Renal cortex interstitium (tissue), 15 donors: ENCODE measurements at places on chromosomes 2 and 18.

- no peak for DNase-seq
These were observed 80.1 kb upstream of the SPOPL start for GRCh38 chr2:138421315-138421970.

- DNase-seq: no peak
These were observed 349.8 kb downstream of the RBM43 start for GRCh38 chr2:150911766-150912280.

DNA sequence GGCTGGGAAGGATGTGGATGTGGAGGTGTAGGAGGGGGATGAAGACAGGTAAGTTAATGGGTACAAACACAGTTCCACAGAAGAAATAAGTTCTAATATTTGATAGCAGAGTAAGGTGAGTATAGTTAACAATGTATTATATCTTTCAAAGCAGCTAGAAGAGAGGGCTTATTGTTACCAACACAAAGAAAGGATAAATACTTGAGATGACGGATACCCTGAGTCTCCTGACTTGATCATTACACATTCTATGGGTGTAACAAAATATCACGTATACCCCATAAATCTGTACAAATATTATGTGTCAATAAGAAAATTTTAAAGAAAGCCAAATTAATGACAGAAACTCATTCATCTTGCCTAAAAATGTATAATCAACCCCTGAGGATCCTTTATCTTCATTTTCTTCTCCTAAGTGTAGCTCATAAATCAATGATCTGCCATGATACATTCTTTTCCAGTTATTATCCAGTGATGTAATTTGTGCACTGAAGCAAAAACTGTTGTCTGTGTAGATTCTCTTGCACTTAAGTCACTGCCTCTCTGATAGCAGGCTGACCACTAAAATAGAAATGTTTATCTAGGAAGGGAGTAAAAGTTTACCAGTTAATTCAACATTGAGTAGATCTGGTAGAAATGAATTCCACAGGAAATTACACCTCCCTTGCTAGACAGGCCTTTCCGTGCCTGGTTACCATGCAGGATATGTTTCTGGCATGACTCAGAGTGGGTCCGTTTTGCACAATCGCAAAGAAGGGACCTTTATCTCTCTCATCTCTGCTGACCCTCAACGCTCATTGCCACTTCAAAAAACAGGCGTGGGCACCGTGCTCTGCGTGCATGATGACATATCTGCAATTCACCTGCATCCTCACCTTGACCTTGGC, 249.7 kb upstream of the NCKAP5 start:
- DNase-seq: peak; percentile 1

DNA sequence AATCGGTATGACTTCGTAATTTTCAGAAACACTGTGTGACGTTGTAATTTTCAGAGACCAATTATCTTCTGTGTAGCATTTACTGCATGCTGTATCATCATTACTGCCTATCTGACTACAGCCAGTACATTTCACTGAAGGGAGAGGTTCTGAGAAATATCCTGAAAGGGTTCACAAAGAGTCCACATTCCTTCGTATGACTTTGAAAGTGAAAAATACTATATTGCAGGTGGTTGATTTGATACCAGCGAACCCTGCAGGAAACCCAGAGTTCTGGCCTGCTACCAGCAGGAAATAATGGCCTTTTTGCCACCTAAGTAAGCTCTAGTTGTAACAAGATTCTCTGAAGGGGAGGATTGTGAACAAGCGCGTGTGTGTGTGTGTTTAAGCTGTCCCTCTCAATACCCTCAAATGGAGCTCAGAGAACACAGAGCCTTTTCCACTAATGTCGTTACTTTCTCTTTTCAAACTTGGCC, 155.5 kb downstream of the ARHGAP28 start:
- peak; percentile 37 for DNase-seq

GRCh38 chr18:31209041-31209440, 46.4 kb upstream of the DSC1 start:
- DNase-seq: no peak

GRCh38 chr2:14633461-14634181, 1.1 kb downstream of the LRATD1 start:
- DNase-seq: no peak

- no peak for DNase-seq
These were observed 558 bp upstream of the CEP192 start for GRCh38 chr18:12990641-12990966.

DNA sequence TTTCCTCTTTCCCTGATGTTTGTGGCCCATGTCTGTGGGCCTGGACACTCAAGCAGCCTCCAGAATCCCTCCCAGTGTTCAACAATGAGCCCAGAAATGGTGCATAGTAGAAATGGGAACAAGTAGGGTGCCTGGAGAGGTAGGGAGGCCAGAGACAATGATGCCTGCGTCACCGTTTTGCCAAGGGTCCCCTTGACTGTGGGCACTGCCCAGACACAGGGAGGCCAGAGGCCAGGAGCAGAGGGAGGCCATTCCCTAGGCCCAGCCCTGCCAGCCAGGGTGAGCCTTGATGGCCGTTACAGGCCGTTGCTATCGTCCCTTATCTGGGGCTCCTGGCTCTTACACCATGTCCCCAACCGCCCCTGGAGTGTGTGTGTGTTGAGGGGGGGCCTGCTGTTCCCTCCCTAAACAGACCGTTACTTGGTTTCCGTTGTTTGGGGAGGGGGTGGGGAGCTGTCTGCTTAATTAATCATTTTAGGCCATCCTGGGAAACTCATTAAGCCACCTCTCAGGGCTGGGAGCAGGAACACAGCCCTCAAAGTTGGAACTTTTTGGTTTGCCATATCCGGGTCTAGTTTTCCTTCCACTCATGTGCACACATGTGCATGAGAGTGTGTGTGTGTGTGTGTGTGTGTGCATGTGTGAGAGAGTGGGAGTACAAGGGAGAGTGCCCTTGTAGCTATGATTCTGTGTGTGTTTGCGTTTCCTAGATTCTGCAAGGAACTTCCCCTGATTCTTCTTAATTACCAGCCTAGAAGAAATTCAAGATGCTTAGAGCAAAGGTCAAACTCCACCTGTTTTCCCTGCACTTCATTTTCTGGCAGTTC, 135.2 kb upstream of the HAAO start:
- DNase-seq: no peak

DNA sequence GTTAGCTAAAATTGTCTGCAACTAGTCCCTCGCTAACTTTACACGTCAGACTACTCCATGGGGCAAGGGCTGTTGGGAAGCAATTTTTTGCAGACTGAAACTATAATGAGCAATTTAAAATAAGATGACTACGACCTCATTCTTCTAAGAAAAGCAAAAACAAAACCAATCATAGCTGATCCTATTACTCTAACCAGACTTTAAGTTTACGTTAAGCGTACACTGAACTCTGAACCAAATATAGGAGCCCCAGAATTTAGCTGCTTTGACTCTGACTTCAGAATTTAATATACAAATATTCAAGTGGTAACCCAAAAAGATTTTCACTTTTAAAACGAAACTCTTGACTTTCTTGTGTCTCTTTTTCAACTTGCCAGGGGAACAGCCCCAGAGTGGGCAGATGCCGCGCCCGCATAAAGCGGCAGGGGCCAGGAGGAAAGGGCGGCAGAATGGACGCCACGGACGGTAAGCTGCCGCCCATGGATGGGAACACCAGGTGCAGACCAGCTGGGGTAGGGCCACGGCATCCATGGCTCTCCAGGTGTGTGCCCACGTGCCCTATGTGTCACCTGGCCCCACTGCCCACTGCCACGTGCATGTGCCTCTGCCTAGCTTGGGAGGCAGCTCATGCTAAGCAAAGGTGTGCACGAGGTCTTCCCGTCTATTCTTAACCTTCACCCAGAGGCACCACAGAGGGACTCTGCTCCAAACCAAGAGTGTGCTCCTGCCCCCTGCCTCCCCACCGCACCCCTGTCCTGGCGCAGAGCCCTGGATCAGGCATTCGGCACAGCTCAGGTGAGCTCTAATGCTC, 217.6 kb downstream of the HDAC4 start:
- no peak for DNase-seq

- no peak for DNase-seq
These were observed 864.3 kb upstream of the SOX11 start for GRCh38 chr2:4827836-4828235.

DNA sequence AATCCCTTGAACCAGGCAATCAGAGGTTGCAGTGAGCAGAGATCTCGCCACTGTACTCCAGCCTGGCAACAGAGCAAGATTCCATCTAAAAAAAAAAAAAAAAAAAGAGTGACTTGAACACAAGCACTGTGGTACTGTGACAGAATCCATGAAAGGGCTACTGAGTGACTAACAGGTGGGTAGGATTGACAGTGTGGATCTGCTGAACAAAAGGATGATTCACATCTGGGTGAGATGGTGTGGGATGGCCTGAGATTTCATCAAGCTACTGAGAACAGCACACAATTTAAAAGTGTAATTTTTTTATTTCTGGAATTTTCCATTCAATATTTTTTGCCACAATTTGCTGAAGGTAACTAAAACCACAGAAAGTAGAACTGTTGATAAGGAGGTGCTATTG, 13.3 kb upstream of the SP3 start:
- DNase-seq: no peak

DNA sequence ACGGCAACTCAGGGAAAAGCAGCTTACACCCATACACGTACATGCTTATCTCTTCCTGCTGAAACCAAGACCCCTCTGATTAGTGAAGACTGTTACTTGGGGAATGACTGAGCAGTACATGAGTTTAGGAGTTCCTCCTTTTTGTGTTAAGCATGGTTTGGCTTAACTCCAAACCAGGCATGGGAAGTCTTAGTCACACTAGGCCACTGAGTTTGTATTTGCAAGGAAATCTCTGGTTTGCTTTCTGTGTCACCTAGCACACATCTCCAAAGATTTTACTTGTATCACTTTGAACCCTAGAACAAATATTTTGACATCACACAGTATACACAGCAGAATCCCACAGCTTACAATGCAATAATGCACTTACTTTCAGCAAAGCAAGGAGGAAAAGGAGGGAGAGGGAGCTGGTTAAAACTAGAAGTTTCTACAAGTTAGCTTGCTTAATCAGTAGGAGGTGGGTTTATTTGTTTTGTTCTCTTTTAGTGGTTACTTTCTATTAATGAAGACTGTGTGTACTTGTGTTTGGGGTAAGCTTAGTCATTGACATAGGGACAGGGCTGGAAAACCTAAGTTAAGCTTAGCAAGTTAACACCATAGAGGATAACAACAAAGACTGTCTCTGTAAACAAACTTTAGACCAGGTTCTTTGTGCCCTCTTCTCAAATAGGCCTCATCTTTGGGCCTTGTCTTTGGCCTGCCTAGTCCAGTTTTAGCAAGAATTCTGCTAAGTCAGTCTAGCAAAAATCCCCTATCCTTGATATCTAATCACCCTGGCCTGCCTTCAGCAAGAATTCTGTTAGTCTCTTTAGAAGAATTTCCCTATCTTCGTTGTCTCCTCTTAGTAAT, 219.4 kb downstream of the MREG start:
- DNase-seq: no peak

DNA sequence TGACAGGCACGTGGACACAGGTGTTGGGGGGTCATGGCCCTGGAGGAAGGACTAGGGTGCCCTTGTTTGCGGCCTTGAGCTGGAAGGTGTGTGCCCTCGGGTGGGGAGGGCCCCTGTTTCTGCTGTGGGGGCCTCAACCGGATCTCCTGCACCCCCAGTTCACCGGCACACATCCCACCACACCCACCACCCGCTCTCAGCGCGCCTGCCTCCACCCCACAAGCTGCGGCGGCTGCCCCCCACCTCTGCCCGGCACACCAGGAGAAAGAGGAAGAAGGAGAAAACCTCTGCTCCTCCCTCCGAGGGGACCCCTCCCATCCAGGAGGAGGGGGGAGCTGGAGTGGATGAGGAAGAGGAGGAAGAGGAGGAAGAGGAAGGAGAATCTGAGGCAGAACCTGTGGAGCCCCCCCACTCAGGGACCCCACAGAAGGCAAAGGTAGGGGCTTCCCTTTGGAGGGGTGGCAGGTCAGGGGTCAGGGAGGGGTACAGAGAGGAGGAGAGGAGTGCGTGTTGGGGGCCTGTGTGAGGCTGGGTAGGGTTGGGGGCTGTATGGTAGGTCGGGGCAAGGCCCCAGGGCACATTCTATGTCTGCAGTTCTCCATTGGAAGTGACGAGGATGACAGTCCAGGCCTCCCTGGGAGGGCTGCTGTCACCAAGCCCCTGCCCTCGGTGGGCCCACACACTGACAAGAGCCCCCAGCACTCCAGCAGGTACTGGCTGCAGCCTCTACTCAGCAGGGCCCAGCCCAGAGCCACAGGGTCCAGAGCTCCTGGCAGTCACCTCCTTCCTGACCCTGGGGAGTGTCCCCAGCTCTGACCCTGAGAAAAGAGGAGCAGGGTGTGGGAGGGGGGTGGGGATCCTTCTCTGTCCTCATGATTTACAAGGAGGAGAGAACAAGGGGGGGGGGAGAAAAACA, 1.8 kb downstream of the SLC4A3 start:
- DNase-seq: no peak

DNA sequence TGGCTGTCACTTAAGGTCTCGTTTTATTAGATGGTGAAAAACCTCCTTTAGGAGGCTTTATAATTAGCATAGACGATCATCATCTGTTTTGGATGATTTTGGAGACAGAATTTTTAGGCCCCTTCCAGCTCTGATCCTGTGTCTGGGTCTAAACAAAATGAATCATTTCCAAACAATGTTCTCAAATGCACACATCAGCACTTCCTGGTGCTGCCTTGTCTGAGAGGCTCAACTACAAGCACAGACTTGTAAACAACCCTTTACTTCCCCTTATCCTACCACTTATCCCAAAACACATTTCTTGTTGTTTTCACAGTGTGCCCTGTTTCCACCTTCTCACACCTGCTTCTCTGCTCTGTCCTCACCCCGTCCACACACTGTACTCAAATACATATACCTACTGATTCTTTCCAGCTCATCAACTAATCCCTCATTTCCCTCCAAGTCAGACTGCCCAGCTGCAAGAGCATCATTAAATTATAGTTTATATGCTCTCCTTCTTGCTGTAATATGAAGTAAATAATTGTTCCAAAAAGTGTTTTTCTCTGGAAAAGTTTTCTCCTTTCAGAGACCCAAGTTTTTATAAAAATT, 71.2 kb upstream of the COL3A1 start:
- no peak for DNase-seq

- DNase-seq: peak; percentile 70
These were observed 16.4 kb upstream of the THADA start for GRCh38 chr2:43611987-43612894.

GRCh38 chr2:118794546-118794945, 52.9 kb downstream of the EN1 start:
- no peak for DNase-seq

DNA sequence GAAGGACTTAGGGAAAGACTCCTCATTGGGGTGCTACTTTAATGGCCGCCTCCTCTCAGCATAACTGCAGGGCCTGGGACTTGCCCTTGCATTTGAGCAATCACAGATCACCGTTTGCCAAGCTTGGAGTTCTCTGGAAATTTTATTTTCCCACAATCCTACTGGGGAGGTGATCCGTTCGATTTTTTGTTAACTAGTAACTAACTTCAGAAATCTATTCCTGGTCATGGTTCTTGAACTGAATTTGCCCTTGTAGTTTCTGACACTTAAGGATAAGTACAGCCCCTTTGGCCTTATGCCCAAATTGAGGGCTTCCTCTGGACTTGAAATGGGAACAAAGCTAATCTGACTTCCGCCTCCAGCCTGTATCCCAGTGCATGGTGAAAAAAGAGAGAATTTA, 60.5 kb upstream of the ST3GAL5 start:
- DNase-seq: no peak
